Upper lobe of right lung (tissue), 1 donor: ENCODE measurements at places on chromosomes 6 and 20. TPM values are rescaled to one million over a fixed set of nuclear protein-coding genes. Genes with fewer than 3 reads are reported as not detected.

- H3K27ac ChIP-seq, result no peak overlapping the region
- H3K4me3 ChIP-seq, result no peak overlapping the region
- H3K4me1 ChIP-seq, result no peaks in the 10 kb centered on the region
- H3K36me3 ChIP-seq, result no peaks in the 10 kb centered on the region
- no peaks in the 10 kb centered on the region for H3K27me3 ChIP-seq
- DNase-seq, result no peak
Observed at GRCh38 chr6:100161782-100162365, 167.9 kb upstream of the MCHR2 start.

GRCh38 chr6:170025341-170025911 is 265.5 kb downstream of the DLL1 start:
- H3K4me1 ChIP-seq, result no peaks in the 10 kb centered on the region
- peaks cover 18% of the 10 kb centered on the region for H3K27me3 ChIP-seq
- DNase-seq, result peak; percentile 61
- no peaks in the 10 kb centered on the region for H3K36me3 ChIP-seq
- H3K4me3 ChIP-seq, result no peak overlapping the region

- H3K4me3 ChIP-seq, result no peak overlapping the region
- DNase-seq, result no peak
- H3K4me1 ChIP-seq, result no peaks in the 10 kb centered on the region
- H3K27ac ChIP-seq, result no peak overlapping the region
Observed at GRCh38 chr6:8906699-8907098, 471.4 kb upstream of the SLC35B3 start.

DEFB124 gene
- total RNA-seq, result not detected

GRCh38 chr20:13884803-13885202 is 100.0 kb downstream of the NDUFAF5 start:
- H3K27ac ChIP-seq, result no peak overlapping the region
- DNase-seq, result no peak
- H3K4me1 ChIP-seq, result no peaks in the 10 kb centered on the region
- no peaks in the 10 kb centered on the region for H3K36me3 ChIP-seq
- no peaks in the 10 kb centered on the region for H3K27me3 ChIP-seq

RCAN2 gene
- total RNA-seq, result 11.7 TPM

- peaks cover 36% of the 10 kb centered on the region for H3K4me1 ChIP-seq
- peak; percentile 74 for DNase-seq
- H3K4me3 ChIP-seq, result peak overlapping the region; percentile 6
Observed at GRCh38 chr6:41502917-41503671, 43.1 kb upstream of the FOXP4 start.

PTP4A1 gene
- 55.6 TPM for total RNA-seq

GRCh38 chr6:136420853-136421252 is 129.4 kb downstream of the MAP7 start:
- no peak for DNase-seq
- no peak overlapping the region for H3K4me3 ChIP-seq
- no peaks in the 10 kb centered on the region for H3K36me3 ChIP-seq
- no peak overlapping the region for H3K27ac ChIP-seq

DNA sequence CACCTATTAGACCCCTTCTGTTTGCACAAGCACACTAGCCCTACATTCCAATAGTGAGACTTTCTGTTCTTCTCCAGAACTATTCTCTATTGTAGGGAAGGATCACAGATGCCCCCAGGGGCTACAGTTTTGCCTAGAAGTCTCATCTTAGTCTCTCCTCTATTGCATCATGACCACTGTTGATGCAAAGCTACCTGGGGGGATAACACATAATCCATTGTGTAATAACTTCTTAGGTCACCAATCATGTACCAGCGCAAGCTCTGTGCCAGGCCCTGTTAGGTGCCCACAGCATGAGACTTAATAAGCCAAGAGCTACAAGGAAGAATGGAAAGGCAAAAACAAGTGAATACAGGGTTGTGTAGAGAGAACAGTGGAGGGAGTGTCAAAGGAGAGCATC is 98.1 kb upstream of the TNFAIP3 start:
- H3K27me3 ChIP-seq, result no peaks in the 10 kb centered on the region
- DNase-seq, result no peak
- H3K4me1 ChIP-seq, result no peaks in the 10 kb centered on the region
- peak overlapping the region; percentile 9 for H3K27ac ChIP-seq

GRCh38 chr20:49405062-49405683 is 77.3 kb downstream of the KCNB1 start:
- H3K4me3 ChIP-seq, result no peak overlapping the region
- H3K27ac ChIP-seq, result no peak overlapping the region
- H3K36me3 ChIP-seq, result no peaks in the 10 kb centered on the region
- DNase-seq, result no peak
- H3K4me1 ChIP-seq, result peaks cover 4% of the 10 kb centered on the region

DNA sequence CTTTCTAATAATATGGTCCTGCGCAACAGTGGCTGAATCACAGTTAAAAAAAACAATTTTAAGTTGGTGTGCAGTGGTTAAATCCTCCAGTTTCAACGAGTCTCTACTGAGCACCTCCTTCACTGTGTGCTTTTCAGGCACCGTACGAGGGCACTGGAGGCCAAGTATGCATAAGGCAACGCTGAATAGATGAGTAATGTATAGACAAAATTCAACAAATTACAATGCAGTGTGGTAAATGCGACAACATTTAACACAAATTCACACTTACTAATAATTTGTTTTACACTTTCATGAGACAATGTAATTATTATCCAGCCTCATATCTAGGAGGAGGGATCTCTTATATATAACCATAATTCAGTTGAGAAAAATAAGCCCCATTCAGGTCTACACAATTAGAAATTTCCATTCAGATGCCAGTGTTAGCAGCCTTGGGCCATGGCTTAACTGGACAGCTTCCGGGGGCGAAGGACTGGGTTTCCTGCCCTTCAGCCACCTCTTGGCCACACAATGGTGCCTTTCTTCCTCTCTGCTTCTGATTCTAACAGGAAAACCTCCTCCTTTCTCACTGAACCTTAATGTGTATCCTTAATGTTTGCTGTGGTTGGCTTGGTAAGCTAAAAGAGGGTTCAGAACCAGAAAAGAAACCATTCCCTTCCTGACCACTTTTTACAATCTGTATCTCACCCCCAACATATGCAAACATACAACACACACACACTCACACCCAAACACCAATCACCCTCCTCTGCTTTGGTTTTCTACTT is 51.9 kb downstream of the B4GALT5 start:
- no peaks in the 10 kb centered on the region for H3K27me3 ChIP-seq
- H3K4me3 ChIP-seq, result no peak overlapping the region
- no peaks in the 10 kb centered on the region for H3K36me3 ChIP-seq
- peaks cover 46% of the 10 kb centered on the region for H3K4me1 ChIP-seq
- H3K27ac ChIP-seq, result no peak overlapping the region
- DNase-seq, result no peak

MLN gene
- not detected for total RNA-seq

SLC26A8 gene
- 0.52 TPM for total RNA-seq

GRCh38 chr6:137216106-137216505 is 3.1 kb downstream of the IFNGR1 start:
- no peaks in the 10 kb centered on the region for H3K27me3 ChIP-seq
- peak overlapping the region; percentile 86 for H3K4me3 ChIP-seq
- no peaks in the 10 kb centered on the region for H3K36me3 ChIP-seq
- DNase-seq, result no peak
- peak overlapping the region; percentile 100 for H3K27ac ChIP-seq

DNA sequence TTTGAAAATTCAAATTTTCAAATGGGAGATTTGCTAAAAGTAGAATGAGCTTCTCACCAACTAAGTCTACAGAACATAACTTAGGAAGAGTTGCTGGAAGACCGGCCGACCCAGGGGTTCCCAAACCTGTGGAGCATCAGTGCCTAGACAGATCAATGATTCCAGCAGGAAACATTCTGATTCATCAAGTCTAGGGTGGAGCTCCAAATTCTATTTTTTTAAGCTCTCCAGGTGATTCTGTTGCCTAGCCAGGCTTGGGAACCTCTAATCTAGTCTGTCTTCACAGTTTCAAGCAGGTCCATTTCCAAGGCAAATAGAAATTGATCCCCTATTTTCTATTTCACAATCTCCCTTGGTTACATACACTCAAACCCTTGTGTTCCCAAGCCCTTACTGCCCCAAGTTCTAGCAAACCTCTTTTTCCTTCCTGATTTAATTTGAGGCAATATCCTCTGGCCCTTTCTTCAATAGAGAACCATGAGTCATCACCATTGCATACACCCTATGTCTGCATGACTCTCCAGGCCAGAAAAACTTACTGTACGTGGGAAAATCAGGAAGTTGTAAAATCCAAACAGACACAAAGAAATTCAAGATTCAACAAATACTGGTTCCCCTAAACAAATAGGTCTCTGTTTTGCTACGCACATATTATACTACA is 8.9 kb downstream of the ATXN1 start:
- H3K36me3 ChIP-seq, result no peaks in the 10 kb centered on the region
- no peaks in the 10 kb centered on the region for H3K27me3 ChIP-seq
- H3K4me3 ChIP-seq, result no peak overlapping the region
- peaks cover 50% of the 10 kb centered on the region for H3K4me1 ChIP-seq

DNA sequence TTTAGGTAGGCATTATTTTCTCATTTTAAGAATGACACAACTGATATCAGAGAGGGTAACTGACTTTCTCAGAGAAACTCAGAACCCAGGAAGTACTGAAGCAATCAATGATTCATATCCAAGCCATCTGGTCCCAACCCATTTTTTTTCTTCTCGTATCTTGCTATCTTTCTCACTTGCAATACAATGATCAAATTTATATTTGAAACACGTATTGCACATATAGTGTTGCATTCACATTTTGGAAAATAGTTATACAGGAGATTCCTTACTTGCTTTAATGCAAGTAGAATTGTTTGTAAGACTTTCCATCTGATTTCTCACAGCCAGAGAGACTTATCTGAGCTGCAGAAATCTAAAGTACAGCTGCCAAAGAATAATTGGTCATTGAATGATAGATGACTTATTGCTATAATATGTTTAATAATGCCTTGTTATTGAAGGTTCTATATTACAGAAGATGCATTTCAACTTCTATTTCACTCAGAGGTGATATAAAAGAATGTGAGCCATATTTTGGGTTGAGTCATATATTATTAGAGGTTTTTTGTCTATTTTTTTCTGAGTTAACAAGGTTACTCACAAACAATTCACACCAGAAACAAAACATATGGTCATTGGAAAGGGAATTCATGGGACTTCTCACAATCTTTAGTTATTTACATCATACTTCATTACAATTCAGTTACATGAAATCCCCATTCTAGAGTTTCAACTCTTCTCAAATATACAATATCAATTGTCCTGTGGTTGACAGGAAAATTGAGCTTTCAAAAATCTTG is 337.5 kb upstream of the CITED2 start:
- DNase-seq, result no peak
- no peak overlapping the region for H3K4me3 ChIP-seq
- no peak overlapping the region for H3K27ac ChIP-seq
- H3K27me3 ChIP-seq, result no peaks in the 10 kb centered on the region

CAP2 gene
- total RNA-seq, result 7.2 TPM

DNA sequence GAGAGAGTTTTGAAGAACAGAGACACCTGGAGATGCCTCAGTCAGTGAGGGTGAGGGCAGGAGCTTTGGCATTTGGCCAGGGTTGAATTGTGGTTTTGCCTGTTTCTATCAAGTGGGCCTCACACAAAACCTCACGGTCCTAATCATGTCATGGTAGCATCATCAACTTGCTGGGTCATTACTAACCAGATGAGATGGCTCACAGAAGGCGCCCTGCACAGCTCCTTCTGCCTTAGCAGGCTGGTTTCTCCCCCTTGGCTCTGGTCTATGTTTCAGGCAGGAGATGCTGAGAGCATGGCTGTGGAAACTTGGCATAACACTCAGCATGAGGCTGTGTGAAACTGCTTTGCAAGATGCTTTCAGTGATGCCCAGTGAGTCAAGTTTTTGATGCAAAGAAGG is 99.3 kb downstream of the LRRC1 start:
- H3K4me1 ChIP-seq, result no peaks in the 10 kb centered on the region
- no peak for DNase-seq
- H3K27ac ChIP-seq, result no peak overlapping the region
- no peaks in the 10 kb centered on the region for H3K27me3 ChIP-seq

GRCh38 chr6:26020329-26021000 is 57.9 kb downstream of the TRIM38 start:
- DNase-seq, result peak; percentile 84
- H3K4me3 ChIP-seq, result peak overlapping the region; percentile 56
- peak overlapping the region; percentile 96 for H3K27ac ChIP-seq
- H3K4me1 ChIP-seq, result peaks cover 15% of the 10 kb centered on the region

GRCh38 chr6:70980727-70981126 is 23.9 kb upstream of the B3GAT2 start:
- no peak overlapping the region for H3K27ac ChIP-seq
- H3K27me3 ChIP-seq, result no peaks in the 10 kb centered on the region
- no peaks in the 10 kb centered on the region for H3K4me1 ChIP-seq
- no peak for DNase-seq
- H3K4me3 ChIP-seq, result no peak overlapping the region
- H3K36me3 ChIP-seq, result no peaks in the 10 kb centered on the region

- H3K4me1 ChIP-seq, result peaks cover 17% of the 10 kb centered on the region
- peak overlapping the region; percentile 21 for H3K4me3 ChIP-seq
- H3K27ac ChIP-seq, result peak overlapping the region; percentile 82
- DNase-seq, result peak; percentile 85
- no peaks in the 10 kb centered on the region for H3K27me3 ChIP-seq
Observed at GRCh38 chr6:167699141-167699931, 127.4 kb upstream of the AFDN start.

BPHL gene
- total RNA-seq, result 7.6 TPM

CST4 gene
- total RNA-seq, result not detected

RIPK1 gene
- 24.4 TPM for total RNA-seq

NFKBIL1 gene
- total RNA-seq, result 22.6 TPM

GRCh38 chr20:13396022-13396421 is 174.9 kb downstream of the ISM1 start:
- no peak overlapping the region for H3K27ac ChIP-seq
- DNase-seq, result no peak
- no peaks in the 10 kb centered on the region for H3K27me3 ChIP-seq
- H3K4me3 ChIP-seq, result no peak overlapping the region
- H3K4me1 ChIP-seq, result no peaks in the 10 kb centered on the region

- DNase-seq, result no peak
- H3K36me3 ChIP-seq, result no peaks in the 10 kb centered on the region
- H3K27ac ChIP-seq, result no peak overlapping the region
Observed at GRCh38 chr6:139776041-139776440, 401.6 kb upstream of the CITED2 start.

- no peaks in the 10 kb centered on the region for H3K27me3 ChIP-seq
- DNase-seq, result no peak
- H3K4me3 ChIP-seq, result no peak overlapping the region
- no peaks in the 10 kb centered on the region for H3K36me3 ChIP-seq
- H3K4me1 ChIP-seq, result peaks cover 39% of the 10 kb centered on the region
Observed at GRCh38 chr6:16510245-16510644, 251.0 kb downstream of the ATXN1 start.

DNA sequence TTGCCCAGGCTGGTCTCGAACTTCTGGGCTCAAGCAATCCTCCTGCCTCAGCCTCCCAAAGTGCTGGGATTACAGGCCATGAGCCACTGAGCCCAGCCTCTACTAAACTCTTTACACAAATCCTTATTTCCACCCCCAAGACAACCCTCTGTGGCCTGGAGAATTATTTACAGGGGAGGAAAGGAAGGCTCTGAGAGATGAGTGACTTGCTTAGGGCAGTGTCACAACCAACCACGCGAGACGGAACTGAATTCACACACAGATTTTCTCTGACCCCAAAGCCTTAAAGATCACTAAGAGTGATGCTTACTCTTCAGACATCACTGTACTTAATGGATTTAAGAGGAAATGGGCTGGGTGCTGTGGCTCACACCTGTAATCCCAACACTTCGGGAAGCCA is 86.2 kb downstream of the RIPOR3 start:
- no peaks in the 10 kb centered on the region for H3K36me3 ChIP-seq
- no peak overlapping the region for H3K4me3 ChIP-seq
- no peaks in the 10 kb centered on the region for H3K4me1 ChIP-seq
- no peak for DNase-seq

PSORS1C1 gene
- 8.2 TPM for total RNA-seq

GRCh38 chr20:51327251-51327841 is 215.2 kb downstream of the NFATC2 start:
- H3K27ac ChIP-seq, result no peak overlapping the region
- DNase-seq, result no peak
- H3K4me1 ChIP-seq, result no peaks in the 10 kb centered on the region
- H3K36me3 ChIP-seq, result no peaks in the 10 kb centered on the region
- H3K4me3 ChIP-seq, result no peak overlapping the region
